ENCODE measurements at places on chromosomes 7 and 10.

GRCh38 chr10:3785851-3786271 is 852 bp upstream of the KLF6 start:
- DNase-seq = peak; percentile 69

GRCh38 chr7:42315631-42316030 is 78.6 kb upstream of the GLI3 start:
- DNase-seq = peak; percentile 56

GRCh38 chr10:8051851-8052257 is 2.6 kb upstream of the GATA3 start:
- no peak for DNase-seq

GRCh38 chr10:104119996-104120395 is 2.0 kb upstream of the SFR1 start:
- peak; percentile 40 for DNase-seq

DNA sequence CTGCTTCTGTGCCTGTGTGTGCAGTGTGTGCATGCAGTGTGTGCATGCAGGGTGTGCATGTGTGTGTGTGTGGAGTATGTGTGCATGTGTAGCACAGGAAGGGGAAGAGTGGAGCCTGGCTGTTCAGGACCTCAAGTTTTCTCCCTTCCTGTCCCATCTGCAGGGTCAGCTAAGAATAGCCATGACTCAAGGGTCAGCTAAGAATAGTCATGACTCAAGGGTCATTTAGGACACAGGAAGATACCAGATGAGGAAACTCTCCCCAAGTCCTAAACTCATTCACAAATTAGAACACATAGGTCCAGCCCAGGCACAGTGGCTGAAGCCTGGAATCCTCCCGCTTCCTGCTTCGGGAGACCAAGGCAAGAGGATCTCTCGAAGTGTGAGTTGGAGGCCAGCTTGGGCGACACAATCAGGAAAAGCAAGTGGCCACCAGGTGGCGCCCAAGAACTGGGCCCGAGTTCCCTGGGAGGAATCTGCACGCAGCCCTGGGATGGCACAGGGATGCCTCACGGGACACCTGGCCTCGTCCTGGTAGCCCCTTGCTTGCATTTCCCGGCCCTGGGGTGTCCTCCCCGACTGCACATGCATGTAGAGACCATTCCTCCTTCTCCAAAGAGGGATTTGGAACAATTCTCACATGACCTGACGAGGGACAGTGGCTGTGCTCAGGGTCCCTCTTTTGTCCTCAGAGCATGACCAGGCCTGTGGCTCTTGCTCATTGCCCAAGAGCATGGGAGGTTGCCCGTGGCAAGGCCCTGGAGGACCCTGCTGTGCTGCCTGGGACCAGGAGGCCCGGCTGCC is 21.4 kb upstream of the VOPP1 start:
- peak; percentile 70 for DNase-seq

DNA sequence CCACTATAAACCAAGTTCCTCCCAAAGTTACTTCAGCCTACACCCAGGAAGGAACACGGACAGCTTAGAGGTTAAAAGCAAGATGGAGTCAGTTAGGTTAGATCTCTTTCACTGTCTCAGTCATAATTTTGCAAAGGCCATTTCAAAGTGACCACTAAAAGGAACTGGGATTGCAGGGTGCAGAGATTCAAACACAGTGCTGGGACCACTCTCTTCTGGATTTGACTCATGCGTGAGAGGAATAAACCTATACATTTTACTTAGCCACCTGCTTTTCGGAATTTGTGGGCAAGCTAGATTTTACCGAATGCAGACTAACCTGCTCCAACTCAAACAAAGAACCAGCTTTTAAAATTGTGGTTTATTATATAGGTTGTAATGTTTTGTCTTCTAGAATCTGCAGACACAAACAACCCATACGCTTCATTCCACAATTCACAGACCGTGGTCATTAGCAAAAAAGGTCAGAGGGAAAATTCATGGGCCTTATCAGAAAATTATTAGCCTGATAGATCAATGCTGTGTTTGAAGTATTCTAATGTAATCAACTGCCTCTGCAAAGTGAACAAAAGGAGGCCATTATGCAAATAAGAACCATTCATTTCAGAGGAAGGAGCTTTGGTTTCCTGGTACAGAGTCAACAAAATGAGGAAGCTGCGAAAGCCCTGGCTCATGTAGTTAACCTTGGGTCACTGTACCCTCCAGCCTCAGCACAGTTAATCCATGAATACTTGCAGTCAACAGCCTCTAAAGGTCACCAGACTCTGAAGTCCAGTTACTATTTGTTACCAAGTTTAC is 342.7 kb upstream of the KLF6 start:
- peak; percentile 8 for DNase-seq

DNA sequence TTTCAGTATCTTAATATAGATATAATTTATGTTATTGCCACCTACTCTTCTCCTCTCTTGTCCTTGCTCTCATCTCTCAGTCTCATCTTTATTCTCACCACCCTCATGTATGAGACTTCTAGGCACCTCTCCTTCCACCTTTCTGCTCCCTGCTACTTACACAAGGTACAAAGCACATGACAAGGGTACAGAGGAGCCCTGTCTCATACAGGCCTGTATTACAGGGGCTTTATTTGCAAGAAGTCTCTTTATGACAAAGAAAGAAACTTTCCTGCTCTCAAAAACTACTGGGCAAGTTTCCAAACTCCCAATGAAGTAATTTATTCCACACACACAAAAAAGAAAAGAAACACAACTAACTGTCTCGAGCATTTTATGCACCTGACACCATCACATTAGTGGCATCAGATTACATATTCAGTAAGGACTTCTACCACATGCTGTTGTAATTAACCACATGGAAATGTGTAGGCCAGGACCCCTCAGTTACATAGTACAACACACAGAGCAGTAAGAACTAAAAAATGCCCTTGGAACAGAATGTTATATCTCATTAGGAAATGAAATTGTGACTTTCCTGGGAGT is 253.1 kb downstream of the FZD1 start:
- no peak for DNase-seq

- peak; percentile 93 for DNase-seq
These were observed 128.4 kb downstream of the BICC1 start for GRCh38 chr10:58641095-58641531.

- no peak for DNase-seq
These were observed 64.2 kb downstream of the HDAC9 start for GRCh38 chr7:18559756-18560155.

GRCh38 chr10:24887855-24888231 is 64.6 kb downstream of the PRTFDC1 start:
- DNase-seq = no peak

- DNase-seq = no peak
These were observed 141.1 kb upstream of the ITGB1 start for GRCh38 chr10:33098951-33099663.

DNA sequence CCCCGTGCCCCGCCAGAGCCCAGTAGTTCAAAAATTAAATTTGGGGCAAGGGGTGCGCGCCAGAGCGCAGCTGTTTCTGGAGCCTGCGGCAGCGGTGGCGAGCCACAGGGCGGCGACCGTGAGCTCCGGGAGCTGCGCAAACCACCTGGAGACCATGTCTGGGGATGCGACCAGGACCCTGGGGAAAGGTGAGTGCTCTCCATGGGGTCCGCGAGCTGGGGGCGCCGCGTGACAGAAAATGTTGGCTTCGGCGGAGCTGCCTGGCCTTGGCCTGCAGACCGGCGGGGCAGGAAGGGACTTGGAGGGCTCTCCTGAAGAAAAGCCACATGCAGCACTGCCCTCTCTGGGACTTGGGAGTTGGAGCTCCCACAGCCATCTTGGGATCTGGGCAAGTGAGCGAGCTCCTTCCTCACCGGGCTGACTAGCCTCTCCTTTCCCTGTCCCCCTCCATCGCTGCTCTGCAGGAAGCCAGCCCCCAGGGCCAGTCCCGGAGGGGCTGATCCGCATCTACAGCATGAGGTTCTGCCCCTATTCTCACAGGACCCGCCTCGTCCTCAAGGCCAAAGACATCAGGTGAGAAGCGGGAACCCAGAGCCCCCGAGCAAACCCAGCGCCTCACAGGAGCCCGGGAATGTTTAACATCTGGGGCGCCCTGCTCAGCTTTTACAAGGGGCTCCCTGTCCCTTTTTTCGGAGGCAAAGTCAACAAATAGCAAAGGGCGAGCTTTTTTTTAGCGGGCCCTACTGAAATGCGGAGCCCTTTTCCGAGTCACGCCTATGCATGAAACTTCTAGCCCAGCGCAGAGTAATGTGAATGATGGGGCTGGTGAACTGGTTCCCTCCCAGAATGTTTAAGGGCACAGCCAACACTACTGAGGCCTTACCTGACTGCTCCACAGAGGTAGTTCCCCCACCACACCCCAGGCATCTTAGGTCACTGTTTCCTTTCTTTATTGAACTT is 6.1 kb downstream of the GSTO2 start:
- peak; percentile 63 for DNase-seq

GRCh38 chr10:98078774-98079173 is 48.4 kb upstream of the CRTAC1 start:
- no peak for DNase-seq

GRCh38 chr7:44186736-44187135 is 2.5 kb downstream of the GCK start:
- DNase-seq = no peak

GRCh38 chr10:122986335-122986734 is 6.1 kb downstream of the PSTK start:
- DNase-seq = no peak

DNA sequence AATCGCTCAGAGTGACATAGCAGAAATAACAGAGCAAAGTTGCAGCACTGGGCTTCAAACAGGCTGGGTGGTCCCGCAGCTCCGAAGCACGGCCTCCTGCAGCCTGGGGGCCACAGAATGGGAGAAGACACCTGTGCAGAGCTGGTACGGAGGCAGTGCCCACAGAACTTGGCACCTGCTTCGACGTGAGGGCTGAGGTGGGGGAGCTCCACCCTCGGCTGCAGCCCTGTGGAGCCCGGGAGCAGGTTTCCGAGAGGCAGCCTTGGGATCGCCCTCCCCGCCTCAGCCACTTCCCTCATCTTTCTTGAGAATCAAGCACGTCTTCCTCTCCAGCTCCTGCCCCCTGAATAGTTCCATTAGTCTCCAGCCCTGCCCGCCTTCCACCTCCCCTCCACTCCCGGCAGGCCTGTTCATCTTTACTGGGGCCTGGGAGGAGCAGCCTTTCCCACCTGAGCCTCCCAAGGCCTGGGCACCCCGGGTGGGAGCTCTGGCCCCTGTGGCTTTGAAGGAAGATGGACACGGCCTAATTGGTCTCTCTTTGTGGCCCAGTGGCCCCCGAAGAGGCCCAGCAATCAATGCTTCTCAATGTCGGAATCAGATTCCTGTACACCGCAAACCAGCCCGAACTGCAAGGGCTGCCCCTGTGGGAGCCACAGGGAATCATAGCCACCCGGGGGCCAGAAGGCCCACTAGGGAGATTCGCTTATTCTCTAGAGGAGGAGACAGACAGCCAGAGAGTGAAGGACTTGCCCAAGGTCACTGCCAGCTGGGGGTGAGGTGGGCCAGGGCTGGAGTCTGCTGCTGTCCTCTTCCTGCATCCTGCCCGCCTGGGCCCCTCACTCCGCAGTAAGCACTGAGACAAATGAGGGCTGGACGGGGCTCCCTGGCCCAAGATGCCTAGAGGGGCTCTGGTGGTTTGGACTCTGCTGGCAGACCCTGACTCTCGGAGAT is 17.0 kb upstream of the PCBD1 start:
- DNase-seq = no peak

DNA sequence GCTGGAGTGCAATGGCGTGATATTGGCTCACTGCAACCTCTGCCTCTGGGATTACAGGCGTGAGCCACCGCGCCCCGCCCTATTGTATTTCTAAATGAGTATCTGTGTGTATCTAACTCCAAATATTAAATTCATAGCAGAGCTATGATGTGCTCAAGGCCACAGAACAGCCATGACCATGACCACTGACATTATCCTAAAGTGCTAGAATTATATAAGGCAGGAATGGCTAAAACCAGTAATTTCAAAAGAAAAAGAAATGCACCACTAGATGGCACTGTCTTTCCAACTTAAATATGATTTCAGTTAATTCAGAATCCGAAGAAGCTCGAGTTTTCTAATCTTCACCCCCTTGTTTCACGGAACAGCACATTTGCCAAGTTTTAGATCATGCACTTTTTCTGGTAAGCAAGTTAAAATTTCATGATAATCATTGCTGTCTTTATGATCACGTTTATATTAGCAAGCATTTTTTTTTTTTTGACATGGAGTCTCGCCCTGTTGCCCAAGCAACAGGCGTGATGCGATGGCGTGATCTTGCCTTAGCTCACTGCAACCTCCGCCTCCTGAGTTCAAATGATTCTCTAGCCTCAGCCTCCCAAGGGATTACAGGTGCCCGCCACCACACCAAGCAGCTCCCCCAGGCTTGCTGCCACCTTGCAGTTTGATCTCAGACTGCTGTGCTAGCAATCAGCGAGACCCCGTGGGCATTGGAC is 65.3 kb downstream of the OR13A1 start:
- peak; percentile 91 for DNase-seq

DNA sequence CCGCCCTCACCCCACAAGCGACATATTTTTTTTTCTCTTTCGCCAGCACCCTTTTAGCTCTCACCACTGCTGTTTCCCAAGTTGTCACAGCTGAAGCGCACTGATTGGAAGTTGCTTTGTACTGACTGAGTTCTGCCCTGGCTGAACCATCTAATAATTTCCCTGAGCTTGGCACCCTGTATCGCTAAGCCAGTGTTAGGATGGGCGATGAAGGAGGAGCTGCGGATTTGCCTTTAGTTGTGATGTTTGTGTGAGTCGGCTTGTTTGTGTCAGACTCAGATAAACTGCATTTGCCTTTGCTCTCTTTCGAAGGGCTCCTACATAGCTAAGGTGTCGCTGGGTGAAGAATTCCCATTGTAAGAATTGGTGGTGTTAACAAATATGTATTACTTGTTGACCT is 1.3 kb upstream of the ATXN7L1 start:
- DNase-seq = no peak

- DNase-seq = no peak
These were observed 40.3 kb downstream of the GRB10 start for GRCh38 chr7:50742401-50742800.

- no peak for DNase-seq
These were observed 11.9 kb downstream of the DPY19L1 start for GRCh38 chr7:35025369-35025870.

DNA sequence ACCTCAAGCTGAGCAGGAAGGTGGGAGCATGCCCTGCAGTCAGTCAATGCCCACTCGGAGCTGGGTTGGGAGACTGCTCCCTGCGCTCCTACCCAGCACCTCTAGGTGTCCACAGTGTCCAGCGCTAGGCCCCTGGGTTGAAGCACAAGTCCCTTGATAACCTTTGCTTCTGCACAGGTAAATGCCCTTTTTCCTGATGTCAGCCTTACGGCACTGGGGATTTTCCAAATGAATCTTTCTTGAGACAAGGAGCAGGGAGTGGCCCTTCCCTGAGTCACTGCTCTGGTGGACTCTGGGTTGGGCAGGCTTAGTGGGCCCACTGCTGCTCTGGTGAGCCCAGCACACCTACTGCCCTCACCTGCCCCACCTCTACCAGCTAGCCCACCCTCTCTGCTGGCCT is 61.9 kb upstream of the OPN4 start:
- DNase-seq = no peak

- DNase-seq = no peak
These were observed 38.3 kb downstream of the GPRIN2 start for GRCh38 chr10:46518028-46518725.

GRCh38 chr7:20532890-20533289 is 82.6 kb upstream of the ABCB5 start:
- no peak for DNase-seq
